ENCODE measurements at places on chromosomes 5 and 9. TPM values are rescaled to one million over a fixed set of nuclear protein-coding genes. Genes with fewer than 3 reads are reported as not detected.

The SPOCK1 gene
- 7.9 TPM for polyA plus RNA-seq

DNA sequence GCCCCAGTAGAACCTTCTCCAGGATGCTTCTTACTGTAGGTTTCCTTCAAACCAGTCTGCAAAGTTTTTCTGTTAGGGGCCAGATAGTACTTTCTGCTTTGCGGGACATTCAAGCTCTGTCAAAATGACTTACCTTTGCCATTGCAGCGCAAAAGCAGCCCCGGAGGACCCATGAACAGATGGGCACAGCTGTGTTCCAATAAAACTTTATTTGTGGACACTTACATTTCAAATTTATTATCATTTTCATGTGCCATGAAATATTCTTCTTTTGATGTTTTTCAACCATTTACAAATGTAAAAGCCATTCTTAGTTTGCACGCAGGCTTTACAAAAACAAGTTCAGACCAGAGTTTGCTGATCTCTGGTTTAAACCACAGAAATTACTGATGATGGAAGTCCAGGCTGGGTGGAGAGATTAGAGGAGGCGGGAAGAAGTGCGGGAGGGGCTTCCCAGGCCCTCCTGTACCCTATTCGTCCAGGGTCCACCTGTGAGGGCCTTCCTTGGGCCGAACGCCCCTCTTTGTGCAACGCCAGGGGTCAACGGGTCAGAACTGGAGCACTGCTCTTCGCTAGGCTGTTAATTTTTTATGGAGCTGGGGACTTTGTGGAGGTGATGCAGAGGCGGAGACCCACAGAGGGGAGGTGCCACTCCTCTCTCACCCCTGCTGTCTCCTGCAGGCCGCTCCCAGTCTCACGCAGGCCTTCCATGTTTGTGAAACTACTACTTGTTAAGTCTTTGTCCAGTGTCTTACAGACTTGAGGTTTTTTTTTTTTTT, 7.6 kb upstream of the ASS1 start:
- no peak for DNase-seq

The PAEP gene
- polyA plus RNA-seq, result 0.42 TPM

DNA sequence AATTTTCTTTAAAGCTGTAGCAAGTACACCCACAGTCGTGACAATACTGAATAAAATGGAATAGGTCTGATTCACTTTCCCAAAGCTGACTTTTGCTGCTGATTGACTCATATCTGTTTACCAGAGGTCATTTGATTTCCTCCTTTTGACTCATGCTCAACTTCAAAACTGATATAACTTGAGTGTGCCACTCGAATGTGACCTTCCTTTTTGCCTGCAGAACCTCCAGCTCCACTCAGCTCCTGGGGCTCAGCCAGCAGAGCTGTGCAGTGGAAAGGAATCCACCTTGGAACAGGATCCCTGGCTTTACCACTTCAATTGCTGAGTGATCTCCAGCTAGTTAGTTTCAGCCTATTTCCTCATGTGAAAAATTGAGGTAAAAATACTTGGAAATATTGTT, 84.1 kb downstream of the FEM1C start:
- DNase-seq, result no peak

The AFAP1L1 gene
- 21.9 TPM for polyA plus RNA-seq

The ZNF658 gene
- polyA plus RNA-seq, result 9.2 TPM

DNA sequence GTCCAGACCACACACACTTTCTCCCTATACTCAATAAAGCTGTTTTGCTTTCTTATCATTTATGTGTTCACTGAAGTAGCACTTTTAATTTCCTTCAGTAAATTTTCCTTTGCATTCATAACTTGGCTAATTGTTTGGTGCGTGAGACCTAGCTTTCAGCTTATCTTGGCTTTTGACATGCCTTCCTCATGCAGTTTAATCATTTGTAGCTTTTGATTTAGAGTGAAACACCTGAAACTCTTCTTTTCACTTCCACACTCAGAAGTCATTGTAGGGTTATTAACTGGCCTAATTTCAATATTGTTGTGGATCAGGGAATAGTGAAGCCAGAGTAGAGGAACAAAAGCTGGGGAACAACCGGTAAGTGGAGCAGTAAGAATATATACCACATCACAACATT, 114.7 kb downstream of the ST8SIA4 start:
- DNase-seq, result no peak

The EGFLAM gene
- 10.6 TPM for polyA plus RNA-seq

The OBP2B gene
- polyA plus RNA-seq, result not detected

DNA sequence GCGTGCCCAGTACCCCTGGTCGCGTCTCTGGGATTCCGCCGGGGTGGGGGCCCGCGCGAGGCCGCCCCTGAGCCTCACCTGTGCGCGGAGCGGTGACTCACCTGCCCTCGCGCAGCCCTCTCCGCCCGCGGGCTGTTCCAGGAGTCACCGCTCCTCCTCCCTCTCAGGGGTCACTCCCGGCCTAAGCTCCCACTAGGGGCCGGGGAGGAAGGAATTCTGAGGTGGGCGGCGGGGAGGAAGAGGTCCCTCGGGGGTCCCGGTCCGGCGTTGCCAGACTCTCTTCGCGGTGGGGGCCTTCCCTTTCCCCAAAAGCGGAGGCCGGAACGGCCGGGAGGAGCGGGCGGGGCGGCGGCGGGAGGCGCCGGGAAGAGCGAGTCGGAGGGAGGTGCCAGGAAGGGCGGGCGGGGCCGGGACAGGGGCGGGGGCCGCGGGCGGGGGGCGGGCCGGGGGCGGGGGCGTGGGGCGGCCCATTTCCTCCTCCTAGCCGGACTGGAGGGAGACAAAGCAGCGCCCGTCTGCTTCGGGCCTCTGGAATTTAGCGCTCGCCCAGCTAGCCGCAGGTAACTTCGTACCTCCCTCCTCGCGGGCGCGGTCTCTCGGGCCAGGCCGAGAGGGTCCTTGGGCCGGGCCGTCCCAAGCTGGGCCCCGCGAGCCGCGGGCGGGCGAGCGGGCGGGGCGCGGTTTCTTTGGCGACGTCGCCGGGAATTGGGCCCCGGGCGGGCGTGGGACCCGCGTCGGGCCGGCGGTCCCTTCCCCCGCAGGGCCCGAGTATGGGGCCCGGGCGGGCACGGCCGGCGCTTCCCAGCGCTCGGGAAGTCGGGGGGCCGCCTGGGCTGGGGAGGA, at the start of gene CTNNA1:
TSS of gene CTNNA1 (plus strand) at position 475 of the 843 bp plus-strand sequence. CDS start 28,500 bp downstream, outside the sequence.
- DNase-seq, result peak; percentile 68

GRCh38 chr9:83991355-83991754, 10.8 kb downstream of the RMI1 start:
- DNase-seq, result no peak

- no peak for DNase-seq
Observed at GRCh38 chr5:110179321-110179720, 489.6 kb downstream of the MAN2A1 start.

DNA sequence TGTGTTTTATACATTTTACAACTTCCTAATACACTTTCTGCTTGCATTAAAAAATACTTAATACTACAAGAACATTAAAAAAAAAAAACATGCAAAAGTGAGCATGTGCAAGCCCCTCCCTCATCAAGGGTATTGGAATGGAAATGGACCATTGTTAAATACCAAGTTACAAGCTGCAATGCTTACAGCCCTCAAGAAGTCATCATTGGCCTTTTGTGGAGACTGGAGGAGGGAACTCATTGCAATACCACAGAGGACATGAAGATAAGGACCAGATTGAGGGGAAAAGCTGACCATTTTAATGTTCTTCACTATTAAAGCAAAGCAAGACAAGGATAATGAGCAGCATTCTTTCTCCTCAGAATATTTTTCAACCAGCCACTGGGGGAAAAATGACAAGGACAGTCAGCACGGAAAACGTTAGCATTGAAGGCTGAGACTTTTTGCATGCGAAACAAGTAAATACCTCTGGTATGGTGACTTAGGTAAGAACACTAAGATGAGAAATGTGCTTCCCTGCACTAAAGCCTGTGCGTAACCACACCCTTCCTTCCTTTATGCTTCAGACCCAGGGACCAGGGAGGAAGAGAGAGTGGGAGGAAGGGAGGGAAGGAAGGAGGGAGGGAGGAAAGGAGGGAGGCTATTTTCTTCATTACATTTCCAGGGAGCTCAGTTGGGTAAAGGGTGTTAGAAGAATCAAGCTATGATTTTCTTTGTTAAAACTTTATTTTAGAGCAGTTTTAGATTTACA, 141.1 kb upstream of the RAPGEF1 start:
- no peak for DNase-seq

DNA sequence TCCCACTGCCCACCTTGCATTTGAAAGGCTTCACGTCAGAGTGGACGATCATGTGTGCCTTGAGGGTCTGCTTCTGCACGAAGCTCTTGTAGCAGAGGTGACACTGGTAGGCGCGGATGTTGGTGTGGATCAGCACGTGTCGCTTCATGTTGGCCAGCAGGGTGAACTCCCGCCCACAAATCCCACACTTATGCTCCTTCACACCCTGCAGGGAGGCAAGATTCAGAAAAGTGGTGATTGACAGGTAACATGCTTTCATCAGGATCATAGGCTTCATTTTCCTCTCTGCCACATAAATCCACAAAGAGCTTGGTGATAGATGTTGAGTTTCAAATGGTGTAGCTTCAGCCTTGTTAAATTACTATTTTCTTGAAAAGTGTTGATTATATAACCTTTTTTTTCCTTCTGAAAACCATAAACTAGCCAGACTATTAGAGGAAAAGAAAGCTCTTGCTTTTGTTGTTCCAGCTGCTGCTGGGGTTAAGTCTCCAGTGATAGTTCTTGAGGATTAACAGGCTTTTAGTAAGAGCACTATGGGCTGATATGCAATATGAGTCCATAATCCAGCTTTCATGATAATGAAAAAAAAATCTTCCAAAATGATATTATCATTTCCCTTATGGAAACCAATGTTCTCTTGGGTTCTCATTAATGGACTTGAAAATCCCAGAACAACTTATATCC, 50.7 kb downstream of the ZNF366 start:
- no peak for DNase-seq

The TEK gene
- 34.4 TPM for polyA plus RNA-seq

The CCNB1 gene
- 136 TPM for polyA plus RNA-seq

The GPX8 gene
- 90.2 TPM for polyA plus RNA-seq

GRCh38 chr5:172820046-172820767, 13.8 kb upstream of the ERGIC1 start:
- no peak for DNase-seq

The NUDT2 gene
- 28.8 TPM for polyA plus RNA-seq

DNA sequence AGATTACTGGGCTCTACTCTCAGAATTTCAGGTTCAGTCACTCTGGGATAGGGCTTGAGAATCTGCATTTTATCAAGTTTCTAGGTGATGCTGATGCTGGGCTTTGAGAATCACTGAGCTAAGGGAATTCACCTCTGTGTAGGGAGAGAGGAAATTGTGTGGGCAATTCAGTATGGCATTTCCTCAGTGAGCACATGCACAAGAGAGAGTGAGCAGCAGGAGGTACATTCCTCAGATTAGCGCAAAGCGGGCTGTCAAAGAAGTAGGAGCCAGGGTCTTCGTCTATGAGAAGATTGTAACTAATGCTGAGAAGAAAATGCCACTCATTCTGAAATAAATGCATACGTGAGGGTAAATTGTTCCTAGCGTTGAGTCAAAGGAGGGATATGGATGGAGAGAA, 175.9 kb downstream of the KIF4B start:
- DNase-seq, result no peak

- DNase-seq, result no peak
Observed at GRCh38 chr5:97151370-97151769, 9.0 kb upstream of the LIX1 start.

DNA sequence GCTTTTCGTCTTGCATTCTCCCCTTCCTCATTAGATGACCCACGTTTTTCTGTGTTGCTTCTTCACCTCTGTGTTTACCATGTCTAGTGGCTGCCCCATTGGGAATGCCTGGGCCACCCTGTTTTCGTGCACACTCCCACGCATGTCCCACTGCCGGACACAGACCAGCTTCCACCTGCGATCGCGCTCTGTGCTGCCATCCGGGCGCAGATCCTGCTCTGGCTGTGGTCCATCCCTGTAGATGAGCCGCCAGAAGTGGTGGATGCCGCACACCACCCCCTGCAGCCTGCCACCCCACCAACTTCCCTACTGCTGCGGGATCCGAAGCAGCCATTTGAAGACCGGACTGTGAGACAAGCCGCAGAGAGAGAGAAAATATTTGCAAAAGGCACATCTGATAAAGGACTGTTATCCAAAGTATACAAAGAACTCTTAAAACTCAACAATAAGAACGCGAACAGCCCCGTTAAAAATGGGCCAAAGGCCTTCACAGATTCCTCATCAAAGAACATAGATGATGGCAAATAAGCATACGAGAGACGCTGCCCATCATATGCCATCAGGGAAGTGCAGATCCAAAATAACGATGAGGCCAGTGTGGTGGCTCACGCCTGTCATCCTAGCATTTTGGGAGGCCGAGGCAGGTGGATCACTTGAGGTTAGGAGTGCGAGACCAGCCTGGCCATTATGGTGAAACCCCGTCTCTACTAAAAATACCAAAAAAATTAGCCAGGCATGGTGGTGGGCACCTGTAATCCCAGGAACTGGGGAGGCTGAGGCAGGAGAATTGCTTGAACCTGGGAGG, 163.7 kb downstream of the COL23A1 start:
- DNase-seq, result no peak
